ENCODE measurements at places on chromosomes 1 and 21. TPM values are rescaled to one million over a fixed set of nuclear protein-coding genes. Genes with fewer than 3 reads are reported as not detected.

The C8A gene
- not detected for total RNA-seq

The HAPLN2 gene
- 0.39 TPM for total RNA-seq

The FCER1G gene
- 74.0 TPM for total RNA-seq

The GBP4 gene
- total RNA-seq = 10.1 TPM

The FCRL2 gene
- 0.15 TPM for total RNA-seq

The CNN3 gene
- total RNA-seq = 463 TPM

The KRTAP11-1 gene
- total RNA-seq = not detected

- H3K4me3 ChIP-seq = no peak overlapping the region
- H3K4me1 ChIP-seq = no peaks in the 10 kb centered on the region
- H3K27me3 ChIP-seq = no peaks in the 10 kb centered on the region
- no peak for DNase-seq
- no peaks in the 10 kb centered on the region for H3K36me3 ChIP-seq
These were observed 14.4 kb upstream of the SELP start for GRCh38 chr1:169644297-169644696.

DNA sequence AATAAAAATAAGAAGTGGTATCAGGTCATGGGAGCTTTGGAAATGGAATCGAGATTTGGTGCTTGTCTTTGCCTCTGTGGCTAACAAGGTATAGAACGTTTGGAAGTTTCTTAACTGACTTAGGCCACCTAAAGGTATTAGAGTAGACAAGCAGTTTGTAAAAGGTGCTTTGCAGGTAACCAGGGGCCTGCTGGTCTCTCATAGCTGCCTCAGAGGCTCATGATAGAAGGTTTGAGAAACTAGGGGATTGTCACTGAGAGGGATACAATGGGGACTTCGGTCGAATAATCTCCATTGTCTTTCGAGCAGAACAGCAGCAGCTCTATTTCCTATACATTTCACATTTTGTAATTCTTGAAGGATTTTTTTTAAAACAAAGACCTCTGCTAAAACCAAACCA, 37.6 kb downstream of the C21orf91 start:
- no peak overlapping the region for H3K4me3 ChIP-seq
- no peaks in the 10 kb centered on the region for H3K27me3 ChIP-seq
- H3K36me3 ChIP-seq = peaks cover 2% of the 10 kb centered on the region
- H3K27ac ChIP-seq = no peak overlapping the region
- H3K4me1 ChIP-seq = no peaks in the 10 kb centered on the region

GRCh38 chr21:32611471-32611997, 643 bp downstream of the CFAP298 start:
- H3K36me3 ChIP-seq = no peaks in the 10 kb centered on the region
- peak; percentile 59 for DNase-seq
- no peaks in the 10 kb centered on the region for H3K27me3 ChIP-seq
- H3K27ac ChIP-seq = peak overlapping the region; percentile 77
- peak overlapping the region; percentile 58 for H3K4me3 ChIP-seq

GRCh38 chr1:43253173-43253572, 16.6 kb upstream of the TMEM125 start:
- no peaks in the 10 kb centered on the region for H3K36me3 ChIP-seq
- H3K27ac ChIP-seq = no peak overlapping the region
- no peaks in the 10 kb centered on the region for H3K27me3 ChIP-seq

- no peak for DNase-seq
- no peaks in the 10 kb centered on the region for H3K4me1 ChIP-seq
- H3K27me3 ChIP-seq = no peaks in the 10 kb centered on the region
- no peaks in the 10 kb centered on the region for H3K36me3 ChIP-seq
These were observed 302.4 kb upstream of the NR5A2 start for GRCh38 chr1:199725002-199725565.

- H3K27ac ChIP-seq = no peak overlapping the region
- no peaks in the 10 kb centered on the region for H3K4me1 ChIP-seq
- no peak overlapping the region for H3K4me3 ChIP-seq
- H3K36me3 ChIP-seq = no peaks in the 10 kb centered on the region
These were observed 459.4 kb downstream of the NPHP4 start for GRCh38 chr1:5532811-5533210.

DNA sequence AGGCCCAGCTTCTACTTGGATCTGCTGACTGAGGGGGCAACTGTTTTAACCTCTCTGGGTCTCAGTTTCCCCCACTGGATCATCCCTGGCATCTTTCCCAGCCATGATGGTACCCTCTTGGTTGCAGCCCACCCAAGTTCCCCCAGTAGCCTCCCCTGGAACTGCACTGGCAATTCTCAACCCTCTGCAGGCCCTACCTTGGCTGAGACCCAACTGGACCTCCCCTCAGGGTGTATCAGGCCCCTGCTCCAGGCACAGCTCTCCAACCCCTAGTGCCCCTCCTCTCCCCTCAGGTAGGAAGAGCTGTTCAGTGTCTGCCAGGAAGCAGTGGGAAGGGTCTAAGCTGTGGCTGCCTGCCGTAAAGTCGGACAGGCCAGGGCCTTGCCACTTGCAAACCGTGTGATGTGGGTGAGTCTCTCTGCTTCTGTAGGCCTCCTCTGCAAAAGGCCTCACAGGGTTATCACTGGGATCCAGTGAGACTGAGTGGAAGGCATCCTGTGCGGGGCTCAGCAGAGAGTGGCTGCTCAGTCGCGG, 32.1 kb downstream of the RHBG start:
- no peak overlapping the region for H3K4me3 ChIP-seq
- H3K27ac ChIP-seq = no peak overlapping the region
- DNase-seq = no peak
- no peaks in the 10 kb centered on the region for H3K36me3 ChIP-seq
- H3K4me1 ChIP-seq = no peaks in the 10 kb centered on the region
- H3K27me3 ChIP-seq = no peaks in the 10 kb centered on the region

- peak overlapping the region; percentile 48 for H3K4me3 ChIP-seq
- peaks cover 3% of the 10 kb centered on the region for H3K4me1 ChIP-seq
- H3K36me3 ChIP-seq = no peaks in the 10 kb centered on the region
- H3K27me3 ChIP-seq = no peaks in the 10 kb centered on the region
- no peak overlapping the region for H3K27ac ChIP-seq
- no peak for DNase-seq
These were observed 3.0 kb downstream of the EPS15 start for GRCh38 chr1:51515982-51516648.

DNA sequence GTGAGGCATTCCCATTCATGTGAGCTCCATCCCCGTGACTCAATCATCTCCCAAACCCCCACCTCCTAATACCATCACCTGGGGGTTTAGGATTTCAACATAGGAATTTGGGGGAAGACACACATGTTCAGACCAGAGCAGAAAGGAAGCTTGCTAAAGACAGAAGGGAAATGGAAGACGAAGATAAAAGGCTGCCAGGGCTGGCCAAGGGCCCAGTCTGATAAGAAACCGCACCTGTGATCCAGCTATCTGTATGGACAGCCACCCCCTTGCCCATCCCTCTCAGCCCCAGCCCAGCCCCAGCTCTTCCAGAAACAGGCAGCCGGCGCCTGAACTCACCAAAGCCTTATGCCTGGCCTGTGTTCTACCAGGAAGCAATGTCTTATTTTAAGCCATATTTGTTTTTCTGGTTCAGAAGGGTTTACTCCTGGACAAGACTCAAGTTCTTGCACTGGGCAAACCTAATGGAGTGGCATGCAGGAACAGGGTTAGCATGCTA, 198.4 kb upstream of the VAMP3 start:
- DNase-seq = no peak
- no peaks in the 10 kb centered on the region for H3K4me1 ChIP-seq
- H3K36me3 ChIP-seq = no peaks in the 10 kb centered on the region
- no peaks in the 10 kb centered on the region for H3K27me3 ChIP-seq
- no peak overlapping the region for H3K27ac ChIP-seq

GRCh38 chr1:193427524-193427923, 241.1 kb upstream of the B3GALT2 start:
- DNase-seq = no peak
- no peaks in the 10 kb centered on the region for H3K27me3 ChIP-seq
- no peak overlapping the region for H3K4me3 ChIP-seq
- H3K27ac ChIP-seq = no peak overlapping the region

DNA sequence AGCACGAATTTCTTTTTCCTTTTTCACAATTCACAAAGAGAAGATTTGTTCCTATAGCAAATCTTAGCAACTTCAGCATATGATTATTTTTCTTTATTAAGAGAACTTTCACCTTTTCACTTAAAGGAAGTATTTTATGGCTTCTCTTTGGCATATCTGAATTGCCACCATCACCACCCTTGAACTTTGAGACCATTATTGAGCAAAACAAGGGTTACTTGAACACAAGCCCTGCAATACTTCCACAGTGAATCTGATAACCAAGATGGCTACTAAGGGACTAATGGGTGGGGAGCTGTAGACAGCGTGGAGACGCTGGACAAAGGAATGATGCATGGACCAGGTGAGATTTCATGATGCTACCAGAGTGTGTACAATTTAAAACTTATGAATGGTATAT, 815.0 kb downstream of the LRRIQ3 start:
- no peak overlapping the region for H3K27ac ChIP-seq
- DNase-seq = no peak
- H3K27me3 ChIP-seq = no peaks in the 10 kb centered on the region
- no peaks in the 10 kb centered on the region for H3K36me3 ChIP-seq
- no peak overlapping the region for H3K4me3 ChIP-seq
- H3K4me1 ChIP-seq = no peaks in the 10 kb centered on the region

DNA sequence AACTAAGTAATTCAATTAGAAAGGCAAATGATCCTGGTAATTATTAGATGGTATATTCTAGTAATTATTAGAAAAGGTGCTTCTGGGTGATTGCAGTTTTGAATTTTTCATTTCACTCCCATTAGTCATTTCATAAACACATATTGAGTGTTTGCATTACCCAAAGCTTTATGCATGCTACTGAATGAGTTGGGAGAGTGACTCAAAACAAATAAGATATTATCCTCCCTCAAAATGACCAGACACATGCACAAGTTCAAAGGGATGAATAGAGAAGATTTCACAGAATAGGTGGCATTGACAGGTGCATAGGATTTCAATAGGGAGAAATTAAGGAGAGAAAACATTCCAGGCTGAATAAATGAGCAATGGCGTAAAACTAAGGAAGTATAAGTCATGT, 84.7 kb downstream of the PHTF1 start:
- H3K27ac ChIP-seq = no peak overlapping the region
- DNase-seq = no peak
- H3K27me3 ChIP-seq = no peaks in the 10 kb centered on the region
- no peaks in the 10 kb centered on the region for H3K36me3 ChIP-seq
- H3K4me3 ChIP-seq = no peak overlapping the region

DNA sequence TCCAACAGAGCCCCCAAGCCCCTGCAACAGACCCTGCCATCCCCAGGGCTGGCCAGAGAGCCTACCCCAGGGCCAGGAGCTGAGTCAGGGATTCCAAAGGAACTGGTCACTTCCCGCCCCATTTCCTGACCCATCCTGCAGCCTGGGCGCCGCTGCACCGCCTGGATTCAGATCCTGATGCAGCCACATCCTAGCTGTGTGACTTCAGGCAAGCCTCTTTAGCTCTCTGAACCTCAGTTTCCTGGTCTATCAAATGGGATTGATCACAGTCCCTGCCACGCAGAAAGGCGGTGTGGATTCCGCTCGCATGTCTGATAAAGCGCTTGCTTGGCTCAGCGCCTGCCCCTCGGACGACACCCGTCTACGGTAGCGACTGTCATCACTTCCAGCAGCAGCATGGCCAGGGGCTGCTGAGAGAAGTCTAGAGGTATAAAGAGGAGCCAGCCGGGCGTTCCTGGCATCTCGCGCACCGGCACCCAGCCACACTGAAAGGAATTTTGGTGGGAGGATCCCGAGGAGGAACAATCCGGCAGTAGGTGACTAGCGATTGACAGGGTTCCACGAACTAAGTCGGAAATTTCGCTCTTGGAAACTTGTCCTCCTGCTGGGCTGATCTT, 10.1 kb downstream of the EPHA2 start:
- peak overlapping the region; percentile 83 for H3K27ac ChIP-seq
- H3K4me1 ChIP-seq = no peaks in the 10 kb centered on the region
- peaks cover 2% of the 10 kb centered on the region for H3K36me3 ChIP-seq
- no peak overlapping the region for H3K4me3 ChIP-seq
- peak; percentile 91 for DNase-seq

- H3K4me3 ChIP-seq = no peak overlapping the region
- no peak overlapping the region for H3K27ac ChIP-seq
- DNase-seq = no peak
- H3K27me3 ChIP-seq = no peaks in the 10 kb centered on the region
These were observed 59.8 kb upstream of the SDC3 start for GRCh38 chr1:30968220-30968971.

DNA sequence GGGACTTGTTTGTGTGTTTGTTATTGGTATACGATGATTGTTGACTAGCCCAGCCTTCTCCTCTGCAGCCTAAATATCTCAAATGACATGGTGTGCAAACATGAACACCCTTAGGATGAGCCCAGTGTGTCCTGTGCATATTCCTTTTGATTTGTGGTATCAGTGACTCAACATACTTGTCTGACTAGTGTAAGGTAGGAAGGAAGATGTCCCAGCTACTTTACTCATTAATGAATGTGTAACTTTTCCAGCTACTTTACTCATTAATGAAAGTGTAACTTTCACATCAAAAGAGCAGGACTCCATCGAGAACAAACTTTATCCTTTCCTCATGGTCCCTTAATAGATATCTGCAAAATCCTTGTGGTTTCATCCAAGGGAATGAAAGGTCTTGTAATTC, 2.7 kb upstream of the ZNF692 start:
- no peaks in the 10 kb centered on the region for H3K36me3 ChIP-seq
- H3K27me3 ChIP-seq = no peaks in the 10 kb centered on the region
- DNase-seq = no peak
- H3K4me1 ChIP-seq = no peaks in the 10 kb centered on the region

- DNase-seq = no peak
- no peaks in the 10 kb centered on the region for H3K36me3 ChIP-seq
- H3K27me3 ChIP-seq = no peaks in the 10 kb centered on the region
- H3K27ac ChIP-seq = no peak overlapping the region
These were observed 94.0 kb downstream of the LACTBL1 start for GRCh38 chr1:22878626-22879025.

DNA sequence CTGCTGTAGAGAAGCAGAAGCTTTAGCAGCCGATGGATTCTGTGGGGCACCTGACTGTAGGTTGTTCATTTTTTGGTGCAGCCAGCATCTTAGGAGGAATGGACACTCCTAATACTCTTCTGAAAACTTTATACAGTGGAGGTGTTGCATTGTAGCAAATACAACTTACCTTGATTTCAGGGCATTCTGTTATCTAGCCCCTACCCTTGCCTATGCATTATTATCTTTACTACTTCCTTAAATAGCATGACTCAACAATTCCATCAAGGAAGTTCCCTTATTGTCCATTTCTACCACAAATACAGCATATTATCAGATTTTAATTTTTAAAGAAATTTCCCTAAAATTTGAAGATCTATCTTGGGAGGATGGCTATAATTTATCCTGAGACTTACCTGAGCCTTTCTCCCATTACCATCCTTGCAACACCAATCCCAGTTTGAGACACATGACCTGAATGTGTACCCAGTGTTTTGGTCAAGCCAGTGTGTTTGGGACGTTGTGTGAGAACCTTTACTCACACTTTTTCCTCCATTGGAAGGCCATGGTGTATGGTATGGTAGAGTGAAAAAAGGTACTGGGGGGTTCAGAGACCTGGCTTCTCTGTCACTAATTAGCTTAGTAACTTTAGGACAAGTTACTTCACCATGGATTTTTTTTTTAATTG, 9.2 kb downstream of the POU2F1 start:
- H3K4me3 ChIP-seq = no peak overlapping the region
- no peaks in the 10 kb centered on the region for H3K27me3 ChIP-seq
- no peaks in the 10 kb centered on the region for H3K4me1 ChIP-seq

Measured in aorta (tissue), 5 donors.